ELF-1 (cell line): ENCODE measurements at places on chromosomes 6 and 20.

GRCh38 chr6:12293235-12293930 lies 3.2 kb downstream of the EDN1 start:
- no peak for DNase-seq

DNA sequence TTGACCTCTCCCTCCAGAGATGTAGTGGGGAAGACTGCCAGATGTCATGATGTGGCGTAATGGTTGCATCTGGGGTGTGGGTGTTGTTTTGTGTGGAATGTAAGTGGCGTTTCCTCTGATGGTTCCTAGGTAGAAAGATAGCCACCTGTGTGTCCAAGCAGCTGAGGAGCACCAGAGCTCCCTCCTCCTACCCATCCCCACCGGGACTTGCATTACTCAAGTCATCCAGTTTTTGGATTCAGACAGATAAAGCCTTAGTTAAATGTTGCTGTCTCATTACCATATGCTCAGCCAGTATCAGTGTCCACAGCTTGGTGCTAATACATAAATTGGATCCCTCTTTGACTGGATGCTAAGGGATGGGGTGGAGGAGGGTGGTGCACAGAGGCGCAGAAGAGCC lies 282.3 kb downstream of the TBC1D7 start:
- no peak for DNase-seq

DNA sequence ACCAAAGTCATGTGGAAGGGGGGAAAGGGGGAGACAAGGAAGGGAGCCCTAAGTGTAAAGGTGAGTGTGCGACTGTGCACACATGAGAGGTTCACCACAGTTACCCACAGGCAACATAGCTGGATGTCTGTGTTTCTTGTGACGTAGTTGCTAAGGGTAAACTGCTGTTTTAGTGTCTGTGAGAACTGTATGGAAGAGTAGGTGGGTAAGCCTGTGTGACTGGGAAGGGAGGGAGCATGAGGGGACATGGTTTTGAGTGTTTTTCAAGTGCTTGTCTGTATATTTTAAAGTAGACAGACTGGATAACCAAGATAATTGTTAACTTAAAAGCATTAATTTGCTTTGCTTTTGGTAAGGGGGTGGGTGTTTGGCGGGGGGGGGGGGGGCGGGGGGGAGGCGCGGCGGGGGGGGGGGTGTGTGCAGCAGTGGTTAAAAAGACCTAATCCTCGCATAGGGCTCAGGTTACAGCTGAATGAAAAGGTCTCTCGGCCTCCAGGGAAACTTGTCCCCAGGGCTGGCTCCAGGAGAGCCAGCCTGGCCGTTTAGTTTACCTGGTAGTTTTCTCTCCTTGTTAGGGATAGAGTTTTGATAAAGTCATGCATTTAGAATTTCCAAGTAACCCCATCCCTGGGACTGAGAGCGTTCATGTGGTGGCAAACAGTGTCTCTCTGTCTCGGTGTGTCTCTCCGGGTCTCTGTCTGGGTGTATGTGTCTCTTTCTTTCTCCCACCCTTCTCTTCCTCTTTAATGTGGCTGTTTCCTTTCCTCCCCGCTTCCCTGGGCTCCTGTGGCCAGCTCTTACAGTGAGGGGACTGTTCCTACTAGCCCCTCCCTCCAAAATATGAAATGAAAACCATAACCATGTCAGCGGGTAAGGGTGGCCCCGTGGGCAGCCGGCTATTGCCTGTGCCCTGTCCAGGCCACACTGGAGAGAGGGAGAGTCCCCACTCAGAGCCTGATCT lies 3.4 kb downstream of the SCUBE3 start:
- DNase-seq, result peak; percentile 64

DNA sequence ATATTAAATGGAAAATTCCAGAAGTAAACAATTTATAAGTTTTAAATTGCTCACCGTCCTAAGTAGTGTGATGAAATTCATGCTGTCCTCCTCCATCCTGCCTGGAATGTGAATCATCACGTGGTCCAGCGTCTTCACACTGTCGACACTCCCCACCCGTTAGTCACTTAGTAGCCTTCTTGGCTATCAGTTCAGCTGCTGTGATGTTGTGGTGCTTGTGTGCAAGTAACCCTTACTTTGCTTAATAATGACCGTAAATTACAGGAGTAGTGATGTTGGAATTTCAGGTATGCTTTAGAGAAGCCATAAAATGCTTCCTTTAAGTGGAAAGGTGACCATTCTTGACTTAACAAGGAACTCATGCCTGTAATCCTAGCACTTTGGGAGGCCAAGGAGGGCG lies 25.2 kb downstream of the RIOK1 start:
- DNase-seq, result peak; percentile 78

GRCh38 chr6:154893917-154894316 lies 101.2 kb upstream of the TIAM2 start:
- DNase-seq, result no peak

GRCh38 chr6:166352923-166353322 lies 10.6 kb upstream of the SFT2D1 start:
- DNase-seq, result no peak

- no peak for DNase-seq
Observed at GRCh38 chr6:156420172-156420993, 356.8 kb upstream of the ARID1B start.

- no peak for DNase-seq
Observed at GRCh38 chr20:35111141-35111888, 18.7 kb upstream of the TRPC4AP start.

- DNase-seq, result no peak
Observed at GRCh38 chr6:6826095-6826901, 237.8 kb downstream of the LY86 start.
